B cell (primary cell): ENCODE measurements at places on chromosomes 7 and 10. TPM values are rescaled to one million over a fixed set of nuclear protein-coding genes. Genes with fewer than 3 reads are reported as not detected.
A peak's percentile ranks its signal among the peaks of the same experiment; 100 is the strongest.

DNA sequence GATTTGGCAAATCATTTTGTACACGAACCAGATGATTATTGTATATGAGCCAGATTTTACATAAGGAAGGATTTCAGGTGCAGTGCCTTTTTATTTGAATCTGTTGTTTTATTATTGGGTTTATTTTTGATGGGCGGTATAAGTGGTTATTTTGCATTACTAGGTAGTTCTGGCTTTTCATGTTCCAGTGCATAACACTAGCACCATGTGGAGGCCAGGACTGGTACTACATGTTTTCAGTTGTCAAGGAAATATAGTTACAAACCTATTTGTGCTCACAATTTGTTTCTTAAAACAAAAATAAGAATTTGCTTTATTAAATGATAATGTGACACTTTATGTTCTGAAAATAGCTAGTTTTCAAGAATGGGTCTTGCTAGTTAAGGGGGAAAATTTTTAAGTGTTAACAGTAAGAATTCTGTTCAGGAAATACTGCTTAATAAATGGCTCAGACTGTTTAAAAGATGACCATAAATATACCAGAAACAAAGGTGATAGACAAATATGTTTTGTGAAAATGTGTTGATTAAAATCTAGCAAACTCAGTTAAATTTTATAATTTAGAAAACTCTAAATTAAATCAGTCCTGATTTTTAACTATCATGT, 7.1 kb upstream of the SEMA3E start:
- H3K27me3 ChIP-seq, result no peaks in the 10 kb centered on the region
- H3K27ac ChIP-seq, result no peak overlapping the region
- H3K4me1 ChIP-seq, result no peaks in the 10 kb centered on the region
- no peak for DNase-seq
- H3K36me3 ChIP-seq, result no peaks in the 10 kb centered on the region

GRCh38 chr7:143176128-143176527, 7.1 kb upstream of the TAS2R39 start:
- H3K36me3 ChIP-seq, result no peaks in the 10 kb centered on the region
- H3K4me1 ChIP-seq, result peaks cover under 1% of the 10 kb centered on the region
- H3K4me3 ChIP-seq, result no peak overlapping the region
- H3K27ac ChIP-seq, result no peak overlapping the region

DNA sequence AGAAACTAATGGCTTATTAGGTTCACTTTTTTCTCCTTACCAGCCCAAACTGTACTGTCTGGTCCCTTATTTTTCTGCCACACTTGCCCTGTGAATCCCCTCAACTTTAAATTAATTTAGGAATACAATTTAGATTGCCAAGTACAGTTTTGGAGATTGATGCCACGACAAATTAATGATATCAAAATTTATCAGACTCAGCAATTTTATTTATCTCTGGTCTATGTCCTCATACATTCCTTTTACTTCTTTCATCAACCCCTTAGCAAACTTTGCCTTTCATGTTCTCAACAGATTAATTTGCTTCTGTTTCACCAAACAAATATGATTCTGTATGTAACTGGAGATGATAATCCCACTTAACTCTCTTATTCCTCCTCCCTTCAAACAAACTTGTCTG, 38.2 kb downstream of the SHOC2 start:
- H3K27me3 ChIP-seq, result no peaks in the 10 kb centered on the region
- DNase-seq, result no peak
- peaks cover 24% of the 10 kb centered on the region for H3K4me1 ChIP-seq
- H3K36me3 ChIP-seq, result no peaks in the 10 kb centered on the region
- H3K4me3 ChIP-seq, result no peak overlapping the region
- H3K27ac ChIP-seq, result no peak overlapping the region

The TNKS2 gene
- 45.8 and 48.1 TPM in 2 replicates for total RNA-seq

The RGR gene
- total RNA-seq, result not detected in 2 replicates

GRCh38 chr10:93180482-93180931, 106.8 kb downstream of the CYP26A1 start:
- H3K4me1 ChIP-seq, result no peaks in the 10 kb centered on the region
- H3K27me3 ChIP-seq, result peaks cover 3% of the 10 kb centered on the region
- H3K36me3 ChIP-seq, result no peaks in the 10 kb centered on the region
- H3K4me3 ChIP-seq, result no peak overlapping the region
- H3K27ac ChIP-seq, result no peak overlapping the region

GRCh38 chr10:99172128-99172738, 63.4 kb downstream of the HPSE2 start:
- no peaks in the 10 kb centered on the region for H3K36me3 ChIP-seq
- H3K27ac ChIP-seq, result no peak overlapping the region
- H3K27me3 ChIP-seq, result no peaks in the 10 kb centered on the region
- no peaks in the 10 kb centered on the region for H3K4me1 ChIP-seq

DNA sequence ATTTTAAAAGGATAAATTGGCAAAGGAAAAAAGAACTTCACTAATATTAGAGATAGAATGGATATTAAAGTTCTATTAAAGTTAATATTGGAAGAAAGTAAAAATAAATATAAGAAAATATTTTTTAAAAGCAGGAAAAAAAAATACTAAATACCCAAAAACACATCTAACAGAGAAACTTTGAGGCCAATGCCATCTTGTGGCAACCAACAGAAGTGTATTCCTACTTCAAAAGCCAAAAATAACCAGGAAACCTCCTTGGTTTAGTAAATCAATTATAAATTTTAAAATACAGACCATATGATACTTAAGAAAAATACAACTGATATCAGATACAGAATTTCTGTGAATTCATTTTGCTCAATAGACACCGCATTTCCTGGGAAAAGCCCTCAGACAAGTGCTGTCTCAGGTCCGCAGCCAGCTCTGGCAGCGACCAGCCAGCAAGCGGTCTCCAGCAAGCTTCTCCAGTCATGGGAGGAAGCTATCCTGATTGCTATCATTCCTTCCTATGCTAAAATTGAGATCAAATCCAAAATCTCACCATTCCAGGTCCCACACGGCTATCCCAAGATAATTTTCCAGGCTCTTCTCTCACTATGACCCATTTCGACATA, 65.3 kb downstream of the LMBR1 start:
- no peaks in the 10 kb centered on the region for H3K27me3 ChIP-seq
- H3K4me1 ChIP-seq, result peaks cover 20% of the 10 kb centered on the region
- H3K4me3 ChIP-seq, result no peak overlapping the region
- no peak overlapping the region for H3K27ac ChIP-seq
- no peak for DNase-seq
- H3K36me3 ChIP-seq, result no peaks in the 10 kb centered on the region

DNA sequence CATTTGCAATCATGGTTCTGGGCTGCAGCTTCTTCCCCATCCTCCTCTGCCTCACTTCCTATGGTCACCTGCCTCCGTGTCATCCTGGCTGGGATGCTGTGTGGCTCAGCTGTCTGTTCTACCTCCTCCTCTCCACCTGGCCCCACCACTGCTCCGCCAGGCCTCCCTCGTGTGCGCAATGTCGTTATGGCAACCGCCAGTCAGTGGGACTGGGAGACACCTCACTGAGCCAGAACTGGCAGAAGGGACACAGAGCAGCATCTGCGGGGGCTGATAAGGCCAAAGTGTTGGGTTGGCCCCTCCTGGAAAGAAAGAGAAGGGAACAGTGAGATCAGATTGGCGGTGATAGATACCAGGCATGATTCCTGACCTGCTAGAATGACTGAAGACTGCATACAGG, 527.5 kb downstream of the INHBA start:
- H3K36me3 ChIP-seq, result no peaks in the 10 kb centered on the region
- H3K27ac ChIP-seq, result no peak overlapping the region
- H3K4me1 ChIP-seq, result no peaks in the 10 kb centered on the region
- H3K4me3 ChIP-seq, result no peak overlapping the region
- no peaks in the 10 kb centered on the region for H3K27me3 ChIP-seq

The ECHDC3 gene
- 8.7 and 9.6 TPM in 2 replicates for total RNA-seq

The TAS2R4 gene
- total RNA-seq, result 5.4 and 6.7 TPM in 2 replicates

The FFAR4 gene
- not detected in 2 replicates for total RNA-seq

The BLVRA gene
- total RNA-seq, result 6.9 and 7.2 TPM in 2 replicates

GRCh38 chr10:64873088-64873487, 1351.9 kb downstream of the REEP3 start:
- H3K27me3 ChIP-seq, result no peaks in the 10 kb centered on the region
- DNase-seq, result no peak
- H3K27ac ChIP-seq, result no peak overlapping the region
- H3K4me1 ChIP-seq, result no peaks in the 10 kb centered on the region
- no peaks in the 10 kb centered on the region for H3K36me3 ChIP-seq

The C10orf67 gene
- not detected in 2 replicates for total RNA-seq

The PNLIPRP1 gene
- not detected in 2 replicates for total RNA-seq

GRCh38 chr10:112184379-112184778, 814 bp upstream of the GPAM start:
- H3K36me3 ChIP-seq, result no peaks in the 10 kb centered on the region
- no peak for DNase-seq
- H3K27me3 ChIP-seq, result no peaks in the 10 kb centered on the region
- H3K27ac ChIP-seq, result peak overlapping the region; percentile 81
- peaks cover 12% of the 10 kb centered on the region for H3K4me1 ChIP-seq
- peak overlapping the region; percentile 95 for H3K4me3 ChIP-seq

DNA sequence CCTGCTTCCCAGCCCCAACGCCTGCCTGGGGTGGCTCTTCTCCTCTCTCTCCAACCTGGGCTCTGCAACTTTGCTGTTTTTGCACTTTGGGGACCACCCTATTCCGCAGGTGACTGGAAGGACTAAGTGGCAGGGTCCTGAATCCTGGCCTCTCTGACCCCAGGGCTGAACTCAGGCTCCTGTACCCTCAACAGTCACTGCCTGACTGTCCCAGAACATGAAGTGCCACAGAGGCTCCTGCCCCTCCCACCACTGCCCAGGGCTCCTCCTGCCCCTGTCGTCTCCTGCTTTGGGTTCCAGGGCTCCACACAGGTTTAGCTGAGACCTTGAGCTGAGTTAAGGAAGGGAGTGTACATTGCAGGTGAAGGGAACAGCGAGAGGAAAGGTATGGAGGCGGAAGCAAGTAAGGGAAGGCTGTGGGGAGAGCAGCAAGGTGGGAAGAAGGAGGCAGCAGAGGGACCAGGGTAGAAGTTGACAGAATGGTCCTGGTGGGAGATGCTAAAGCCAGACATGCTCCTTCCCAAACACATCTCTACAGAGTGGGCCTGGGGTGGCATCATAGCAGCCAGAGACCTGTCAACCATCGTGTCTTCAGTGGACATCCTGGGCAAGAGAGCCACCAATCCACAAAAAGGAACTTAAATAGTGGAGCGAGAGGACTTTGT, 5.7 kb upstream of the GRID1 start:
- no peaks in the 10 kb centered on the region for H3K36me3 ChIP-seq
- no peak overlapping the region for H3K4me3 ChIP-seq
- H3K27me3 ChIP-seq, result peaks cover 63% of the 10 kb centered on the region
- DNase-seq, result no peak
- no peak overlapping the region for H3K27ac ChIP-seq
- H3K4me1 ChIP-seq, result peaks cover 13% of the 10 kb centered on the region

DNA sequence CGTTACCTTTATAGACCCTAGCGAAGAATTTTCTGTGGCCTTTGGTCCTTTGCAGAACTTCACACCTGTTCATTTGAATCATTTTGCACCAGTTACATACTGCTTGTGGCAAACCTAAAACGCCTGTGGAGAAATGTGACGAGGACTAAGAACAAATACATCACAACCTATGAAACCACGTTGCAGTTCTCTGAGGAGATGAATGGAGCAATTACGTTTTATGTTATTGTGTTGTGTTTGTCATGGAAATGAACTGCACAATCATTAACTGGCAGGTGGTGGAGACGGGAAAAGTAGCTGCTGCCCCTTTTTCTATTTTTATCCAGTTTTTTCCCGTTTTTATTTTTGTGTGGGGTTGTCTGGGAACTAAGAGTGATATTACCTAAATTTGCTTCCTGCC, 505.5 kb downstream of the SDK1 start:
- H3K27ac ChIP-seq, result no peak overlapping the region
- no peak for DNase-seq
- no peaks in the 10 kb centered on the region for H3K4me1 ChIP-seq
- no peaks in the 10 kb centered on the region for H3K27me3 ChIP-seq

DNA sequence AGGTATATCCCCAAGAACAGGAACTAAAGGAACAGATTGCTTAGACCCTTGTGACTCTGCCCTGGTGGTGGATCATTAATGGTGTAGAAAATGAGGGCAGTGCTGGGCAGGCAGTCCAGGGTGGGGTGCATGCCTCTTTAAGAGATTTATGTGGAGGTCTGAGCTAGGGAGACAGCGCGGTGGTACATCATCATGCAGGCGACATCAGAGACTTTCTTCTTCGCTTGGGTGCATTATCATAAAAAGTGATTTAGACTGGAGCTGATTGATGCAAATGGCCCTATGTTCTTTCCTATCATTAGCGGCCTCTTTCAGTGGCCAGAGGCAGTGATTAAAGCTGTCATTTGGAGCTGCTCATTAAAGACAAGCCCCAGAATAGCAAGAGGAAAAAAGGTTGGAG, 519.1 kb upstream of the GALNT17 start:
- no peaks in the 10 kb centered on the region for H3K27me3 ChIP-seq
- no peaks in the 10 kb centered on the region for H3K36me3 ChIP-seq
- no peak for DNase-seq
- H3K4me3 ChIP-seq, result no peak overlapping the region

The ARHGEF5 gene
- total RNA-seq, result 6.9 and 7.9 TPM in 2 replicates

DNA sequence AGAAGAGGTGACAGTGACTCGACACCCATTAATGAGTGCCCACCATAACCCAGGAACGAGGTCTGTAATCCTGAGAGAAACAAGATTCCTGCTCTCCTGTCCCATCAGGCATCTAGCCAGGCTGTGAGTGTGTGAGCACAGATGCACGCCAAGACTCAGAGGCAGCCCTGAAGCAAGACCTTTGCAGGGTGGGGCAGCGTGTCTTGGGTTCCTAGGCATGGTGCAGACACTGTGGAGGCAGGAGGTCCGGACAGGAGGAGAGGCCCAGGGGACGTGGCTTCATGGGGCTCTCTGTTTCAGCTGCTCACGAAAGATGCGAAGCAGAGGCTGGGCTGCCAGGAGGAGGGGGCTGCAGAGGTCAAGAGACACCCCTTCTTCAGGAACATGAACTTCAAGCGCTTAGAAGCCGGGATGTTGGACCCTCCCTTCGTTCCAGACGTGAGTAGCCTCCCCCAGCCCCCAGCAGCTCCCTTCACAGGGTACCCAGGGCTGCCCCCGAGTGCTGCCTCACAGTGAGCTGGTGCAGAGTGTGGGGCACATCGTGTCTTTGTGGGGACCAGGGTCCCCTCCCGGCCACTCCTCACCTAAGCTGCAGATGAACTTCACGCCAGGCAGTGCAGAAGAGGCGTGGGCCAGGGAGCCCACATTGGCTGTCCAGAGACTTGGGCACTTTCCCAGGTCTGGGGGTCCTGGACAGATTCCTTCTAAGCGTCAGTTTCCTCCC, 94.5 kb downstream of the RGS10 start:
- no peaks in the 10 kb centered on the region for H3K27me3 ChIP-seq
- no peak overlapping the region for H3K4me3 ChIP-seq
- H3K36me3 ChIP-seq, result no peaks in the 10 kb centered on the region
- no peak for DNase-seq
- peaks cover 10% of the 10 kb centered on the region for H3K4me1 ChIP-seq
- no peak overlapping the region for H3K27ac ChIP-seq

The MSMB gene
- not detected in 2 replicates for total RNA-seq

The OR13A1 gene
- 2.3 TPM in 2 replicates for total RNA-seq

- peak; percentile 30 for DNase-seq
- H3K4me3 ChIP-seq, result no peak overlapping the region
- peaks cover 75% of the 10 kb centered on the region for H3K4me1 ChIP-seq
- H3K27me3 ChIP-seq, result no peaks in the 10 kb centered on the region
- no peak overlapping the region for H3K27ac ChIP-seq
These were observed 38.1 kb upstream of the DUSP5 start for GRCh38 chr10:110459600-110459999.

GRCh38 chr10:79070606-79071395, 2.0 kb downstream of the ZMIZ1 start:
- peak; percentile 59 for DNase-seq
- peak overlapping the region; percentile 26 for H3K4me3 ChIP-seq
- no peak overlapping the region for H3K27ac ChIP-seq

The PDE1C gene
- 0.52 TPM in 1 of 2 replicates, not detected in the other for total RNA-seq
